AG09309 (cell line): ENCODE measurements at places on chromosomes 2 and 18.

DNA sequence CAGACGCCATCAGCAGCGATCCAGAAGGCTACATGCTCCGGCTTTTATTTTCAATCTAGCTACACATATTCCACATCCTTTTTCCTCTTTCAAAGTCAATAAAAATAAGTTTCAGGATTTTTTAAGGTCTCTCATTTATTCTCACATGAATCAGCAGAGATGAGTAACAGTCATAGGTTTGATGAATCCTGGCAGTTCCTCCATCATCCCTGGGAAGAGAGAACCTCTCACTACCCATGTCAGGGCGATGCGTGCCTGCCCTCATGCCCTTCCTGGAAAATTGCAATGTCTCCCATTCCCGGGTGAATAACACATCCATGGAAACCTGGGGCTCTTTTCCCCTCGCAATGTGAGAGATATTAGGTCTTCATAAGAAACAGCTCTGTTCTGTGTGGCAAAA lies 301.1 kb upstream of the SMIM21 start:
- no peak for DNase-seq

- DNase-seq = peak; percentile 99
Observed at GRCh38 chr2:226701052-226701451, 98.6 kb downstream of the IRS1 start.

DNA sequence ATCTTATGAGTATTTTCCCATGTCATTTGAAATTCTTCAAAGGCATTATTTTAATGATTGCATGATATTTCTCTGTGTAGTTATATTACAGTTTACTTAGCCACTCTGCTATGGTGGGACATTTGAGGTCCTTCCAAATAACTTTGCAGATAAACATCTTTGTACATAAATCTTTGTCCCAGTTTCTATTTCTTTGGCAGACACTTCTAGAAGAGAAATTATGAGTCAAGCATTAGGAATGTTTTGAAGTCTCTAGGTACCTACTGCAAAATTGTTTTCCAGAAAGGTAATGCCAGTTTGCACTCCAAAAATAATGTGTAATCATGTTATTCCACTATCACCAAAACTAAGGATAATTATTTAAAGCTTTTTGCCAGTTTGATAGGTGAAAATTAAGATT lies 149.7 kb downstream of the EN1 start:
- DNase-seq = no peak

GRCh38 chr2:85064927-85065577 lies 68.1 kb upstream of the TCF7L1 start:
- no peak for DNase-seq

DNA sequence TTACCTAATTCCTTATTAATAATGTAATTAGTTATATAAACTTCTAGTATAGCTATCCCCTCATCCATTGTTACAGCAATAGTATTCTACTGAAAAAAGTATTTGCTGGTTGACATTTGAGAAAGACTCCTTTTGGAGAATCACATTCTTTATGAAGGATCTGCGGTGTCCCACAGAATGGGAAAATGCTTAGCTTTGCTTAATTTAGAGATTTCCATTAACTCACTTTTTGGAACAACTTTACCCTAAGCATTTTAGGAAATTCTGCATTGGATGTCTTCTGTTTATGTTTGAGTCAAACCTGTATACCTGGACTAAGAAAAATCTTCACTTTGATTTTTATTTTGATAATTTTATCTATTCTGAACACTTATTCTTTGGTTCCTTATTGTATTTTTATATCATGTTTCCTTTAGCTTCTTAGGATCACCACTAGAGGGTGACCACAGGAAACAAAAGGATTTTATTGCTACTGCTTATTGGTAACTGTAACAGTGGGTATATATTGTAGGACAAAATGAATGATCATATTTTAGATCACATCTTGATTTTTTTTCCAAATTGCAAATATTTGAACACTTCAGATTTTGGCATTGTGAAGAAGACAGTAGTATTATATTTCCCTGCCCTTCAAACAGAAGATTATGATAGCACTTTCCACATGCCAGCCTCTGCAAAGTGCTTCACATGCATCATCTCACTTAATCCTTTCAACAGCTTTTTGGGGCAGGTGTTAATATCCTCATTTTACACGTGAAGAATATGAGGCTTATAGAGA lies 79.6 kb downstream of the MIB1 start:
- peak; percentile 3 for DNase-seq

DNA sequence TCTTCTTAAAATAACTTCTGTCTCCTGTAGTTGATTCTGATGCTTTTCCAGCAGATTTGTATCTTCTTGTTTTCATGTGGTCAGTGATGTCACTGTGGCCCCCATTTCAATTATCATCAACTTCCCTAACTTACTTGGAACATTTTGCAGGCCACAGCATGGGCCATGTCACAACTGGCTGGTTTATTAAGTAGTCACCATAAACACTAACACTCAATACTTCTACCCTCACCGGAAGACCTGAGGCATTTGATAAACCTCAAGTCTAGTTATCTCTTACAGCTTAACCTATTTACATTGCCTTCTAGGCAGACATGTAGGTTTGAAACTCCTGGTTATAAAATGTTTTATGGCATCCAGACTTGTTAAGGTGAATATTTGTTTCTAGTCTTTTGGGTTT lies 37.4 kb upstream of the PROKR1 start:
- no peak for DNase-seq
